M059J (cell line): ENCODE measurements at places on chromosomes 16 and 17. TPM values are rescaled to one million over a fixed set of nuclear protein-coding genes. Genes with fewer than 3 reads are reported as not detected.

GRCh38 chr17:69900829-69901228, 174.2 kb upstream of the KCNJ16 start:
- DNase-seq = no peak

GRCh38 chr17:74795327-74796020, 19.3 kb upstream of the NAT9 start:
- DNase-seq = no peak

GRCh38 chr17:19378416-19379360, at the start of gene MAPK7:
MAPK7 (plus strand) TSS chr17:19378498; CDS start chr17:19378901, 403 bp downstream.
- no peak for DNase-seq

GRCh38 chr16:69036399-69037091, 68.9 kb upstream of the HAS3 start:
- no peak for DNase-seq

DNA sequence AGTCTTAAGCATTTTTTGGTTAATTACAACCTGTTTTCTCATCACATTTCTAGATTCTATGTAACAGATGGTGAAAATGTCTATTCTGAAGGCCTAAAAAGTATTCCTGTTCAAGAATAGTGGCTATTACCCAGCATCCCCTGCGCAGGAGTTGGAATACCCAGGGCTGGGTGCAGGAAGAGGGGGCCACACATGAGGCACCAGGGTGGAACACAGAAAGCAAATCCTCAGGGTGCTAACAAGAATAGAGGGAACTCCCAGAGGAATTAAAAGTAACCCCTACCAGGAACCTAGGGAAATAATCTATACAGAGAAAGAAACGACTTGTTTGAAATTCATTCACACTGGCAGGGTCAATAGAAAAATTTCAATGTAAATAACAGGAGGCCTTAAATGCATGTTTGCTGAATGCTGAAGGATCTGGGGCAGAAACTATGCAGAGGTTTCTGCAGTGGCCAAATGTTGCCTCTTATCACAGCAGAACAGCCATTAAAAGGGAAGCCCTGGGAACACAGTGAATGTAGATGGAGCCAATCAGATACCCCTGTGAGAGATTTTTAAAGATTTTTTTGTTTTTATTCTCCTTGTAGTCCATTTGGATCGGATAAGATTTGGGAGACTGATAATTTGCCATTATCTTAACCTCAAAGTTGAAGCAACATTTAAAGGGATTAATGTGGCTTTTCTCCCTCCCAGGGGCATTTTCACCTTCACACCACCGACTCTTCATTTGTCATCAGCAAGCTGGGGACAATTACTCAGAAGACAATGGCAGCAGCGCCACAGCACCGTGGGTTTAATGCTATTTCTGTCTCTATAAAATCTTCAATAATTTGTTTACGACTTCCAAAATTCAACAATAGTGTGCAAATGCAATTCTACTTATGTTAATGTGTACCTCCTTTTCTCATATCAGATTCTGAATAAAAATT, 196.0 kb upstream of the PSMD7 start:
- no peak for DNase-seq

DNA sequence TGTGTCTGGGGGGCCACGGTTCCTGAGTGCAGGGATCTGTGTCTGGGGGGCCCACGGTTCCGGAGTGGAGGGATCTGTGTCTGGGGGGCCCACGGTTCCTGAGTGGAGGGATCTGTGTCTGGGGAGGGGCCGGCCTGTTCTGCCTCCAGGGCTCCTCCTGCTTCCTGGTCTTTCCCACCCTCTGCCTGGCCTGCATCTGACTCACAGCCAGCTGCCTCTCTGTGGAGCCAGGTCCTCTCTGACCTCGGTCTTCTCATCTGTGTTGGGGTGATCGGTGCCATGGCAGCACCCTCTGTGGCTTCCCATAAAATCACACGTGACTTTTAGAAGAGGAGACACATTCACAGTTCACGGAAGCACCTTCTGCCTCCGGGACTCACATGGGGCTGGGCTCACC, 50.3 kb downstream of the ZFPM1 start:
- DNase-seq = peak; percentile 34

- DNase-seq = no peak
Measured at GRCh38 chr17:43013296-43013695, 6.7 kb downstream of the IFI35 start.

MPP2 gene
- total RNA-seq = 2.5 and 4.4 TPM in 2 replicates

MYH13 gene
- 0.02 TPM in 1 of 2 replicates, not detected in the other for total RNA-seq
